GM10248 (cell line): ENCODE measurements at places on chromosomes 6 and 20.

DNA sequence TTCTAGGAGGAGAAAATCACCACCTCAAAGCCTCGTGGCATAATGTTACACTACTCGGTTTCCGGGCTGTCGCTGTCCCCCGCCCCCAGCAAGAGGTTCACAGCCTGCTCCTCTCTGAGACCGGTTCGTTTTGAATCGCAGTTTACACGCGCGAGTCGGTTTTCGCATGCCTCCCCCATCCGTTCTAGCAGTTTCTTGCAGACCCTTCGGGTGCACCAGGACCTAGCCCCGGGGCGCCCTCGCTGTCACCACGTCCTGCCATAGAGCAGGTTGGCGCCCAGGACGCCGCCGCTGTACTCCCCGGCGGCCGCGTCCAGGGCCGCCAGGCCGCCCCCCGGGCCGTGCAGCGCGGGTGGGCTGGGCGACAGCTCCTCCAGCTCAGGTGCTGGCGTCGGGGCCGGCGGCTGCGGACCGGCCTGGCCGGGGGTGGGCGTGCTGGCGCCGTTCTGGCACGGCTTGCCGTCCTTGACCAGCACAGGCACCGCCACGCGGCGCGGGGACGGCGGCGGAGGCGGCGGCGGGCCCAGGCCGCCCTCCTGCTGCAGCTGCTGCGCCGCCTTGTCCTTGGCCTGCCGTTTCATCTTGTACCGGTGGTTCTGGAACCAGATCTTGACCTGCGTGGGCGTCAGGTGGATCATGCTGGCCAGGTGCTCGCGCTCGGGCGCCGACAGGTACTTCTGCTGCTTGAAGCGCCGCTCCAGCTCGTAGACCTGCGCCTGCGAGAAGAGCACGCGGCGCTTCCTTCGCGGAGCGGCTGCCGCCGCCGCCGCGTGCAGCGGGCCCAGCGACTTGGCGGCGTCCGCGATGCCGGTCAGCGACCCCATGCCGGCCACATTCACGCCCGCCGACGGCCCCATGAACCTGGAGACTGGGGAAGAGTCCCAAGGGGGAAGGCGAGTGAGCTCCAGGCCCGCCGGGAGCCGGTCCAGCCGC is 1.4 kb downstream of the NKX2-4 start:
- DNase-seq: peak; percentile 21

DNA sequence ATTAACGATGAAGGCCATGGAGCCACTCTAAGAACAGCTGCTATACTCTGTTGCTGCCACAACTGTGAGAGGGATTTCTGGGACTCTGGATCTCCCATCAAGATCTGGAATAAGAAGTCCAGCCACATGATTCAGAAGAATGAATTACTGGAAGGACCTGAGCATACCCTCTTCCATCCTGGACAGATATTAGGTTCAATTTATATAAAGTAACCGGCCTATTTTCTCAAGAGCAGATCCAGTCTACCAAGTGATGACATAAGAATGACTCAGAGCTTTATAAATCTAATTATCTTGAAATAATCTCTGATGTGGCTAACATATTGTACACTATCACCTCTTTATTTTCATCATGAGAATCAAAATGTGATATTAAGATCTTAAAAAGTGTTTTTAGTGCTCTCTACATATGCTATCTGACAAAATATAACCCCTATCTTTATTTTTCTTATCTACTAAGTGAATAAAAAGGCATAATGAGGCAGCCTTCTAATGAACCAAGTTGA is 45.1 kb downstream of the COL9A1 start:
- DNase-seq: no peak

DNA sequence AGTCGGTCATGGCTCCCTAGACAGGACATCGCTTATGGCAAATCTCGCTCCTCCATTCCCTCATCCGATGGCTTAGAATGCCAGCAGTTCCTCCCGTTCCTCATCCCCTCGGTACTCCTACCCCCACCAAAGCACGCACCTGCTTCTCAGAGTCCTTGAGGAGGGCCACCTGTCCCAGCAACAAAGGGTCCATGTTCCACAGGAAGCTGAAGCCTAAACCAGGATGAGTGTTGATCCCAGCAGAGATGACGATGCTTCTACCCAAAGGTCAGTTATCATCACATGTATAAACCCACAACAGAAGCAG is 111.2 kb downstream of the THBS2 start:
- no peak for DNase-seq

DNA sequence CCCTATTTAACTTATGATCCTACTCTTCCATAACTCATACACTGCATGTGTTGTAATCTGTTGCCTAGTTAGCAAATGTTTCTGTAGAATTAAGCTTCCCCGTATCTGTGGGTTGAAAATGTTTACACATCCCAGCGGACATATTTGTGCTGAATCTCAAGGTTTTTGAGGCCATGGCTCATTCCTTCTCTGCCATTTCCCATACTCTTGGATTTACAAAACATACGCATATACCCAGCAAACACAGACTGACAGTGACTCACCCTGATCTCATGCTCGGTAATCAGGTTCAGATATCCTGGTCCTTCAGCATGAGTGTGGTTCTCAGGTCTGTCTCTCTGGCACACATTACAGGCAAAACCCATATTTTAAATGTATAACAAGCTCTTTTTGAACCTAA is 58.7 kb downstream of the AGPAT4 start:
- no peak for DNase-seq

DNA sequence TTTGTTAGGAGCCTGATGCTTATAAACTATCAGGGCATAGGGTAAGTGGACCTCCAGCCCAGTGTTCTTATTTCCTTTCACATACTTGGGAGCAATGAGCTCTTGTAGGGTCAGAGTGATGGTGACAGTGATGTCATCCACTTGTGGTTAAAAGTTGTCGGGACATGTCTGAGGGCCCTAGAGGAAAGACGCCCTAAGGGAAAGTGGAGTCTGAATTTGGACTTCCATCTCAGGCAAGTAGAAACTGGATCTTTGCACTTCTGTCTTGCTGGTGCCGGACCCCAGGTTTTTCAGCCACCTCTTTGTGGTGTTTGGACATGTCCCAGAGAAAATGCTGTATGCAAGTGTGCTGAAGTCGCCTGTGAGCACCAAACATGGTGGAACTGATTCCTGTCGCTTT is 900.5 kb downstream of the C6orf118 start:
- DNase-seq: no peak

GRCh38 chr6:26159357-26160273 is 72.4 kb downstream of the HFE start:
- peak; percentile 21 for DNase-seq

GRCh38 chr20:13396826-13397225 is 175.8 kb downstream of the ISM1 start:
- DNase-seq: no peak

GRCh38 chr20:16810216-16810615 is 62.1 kb downstream of the OTOR start:
- DNase-seq: no peak

DNA sequence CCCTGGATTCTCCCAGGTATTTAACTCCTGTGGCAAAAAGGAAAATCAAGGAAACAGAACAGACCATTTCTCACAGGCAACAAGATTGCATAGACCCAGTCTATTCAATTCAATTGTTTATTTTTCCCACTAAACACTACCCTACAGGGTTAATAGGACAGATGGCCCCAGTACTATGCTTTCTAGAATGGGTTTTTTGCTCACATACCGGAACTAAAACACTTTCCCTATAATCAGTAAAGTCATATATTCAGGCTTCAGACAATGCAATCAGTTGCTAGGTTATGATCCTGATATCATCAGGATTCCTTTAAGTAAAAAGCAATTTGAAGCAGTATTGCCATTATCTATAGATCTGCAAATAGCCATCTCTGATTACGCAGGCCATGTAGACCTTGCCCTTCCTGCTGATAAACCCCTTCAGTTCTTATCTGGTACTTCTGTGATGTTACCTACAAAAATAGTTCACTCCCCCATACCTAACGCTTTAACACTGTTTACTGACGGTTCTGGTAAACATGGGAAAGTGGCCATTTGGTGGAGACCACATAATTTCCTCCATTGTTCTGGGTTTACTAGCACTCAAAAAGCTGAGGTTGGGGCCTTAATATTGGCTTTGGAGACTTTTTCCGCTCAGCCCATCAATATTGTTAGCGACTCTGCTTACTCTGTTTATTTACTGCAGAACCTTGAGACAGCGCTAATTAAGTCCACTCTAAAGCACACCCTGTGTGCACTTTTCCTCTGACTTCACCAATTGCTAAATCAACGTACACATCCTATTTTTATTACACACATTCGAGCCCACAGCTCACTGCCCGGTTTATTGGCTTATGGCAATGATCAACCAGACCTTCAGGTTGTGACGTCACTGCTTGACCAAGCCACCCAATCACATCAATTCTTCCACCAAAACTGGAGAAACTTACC is 666.0 kb downstream of the PHF3 start:
- DNase-seq: no peak

- DNase-seq: no peak
Observed at GRCh38 chr20:38303908-38304379, at the start of gene BPI. TSS of gene BPI (plus strand) at chr20:38304156. CDS start at chr20:38304224, 68 bp downstream.

DNA sequence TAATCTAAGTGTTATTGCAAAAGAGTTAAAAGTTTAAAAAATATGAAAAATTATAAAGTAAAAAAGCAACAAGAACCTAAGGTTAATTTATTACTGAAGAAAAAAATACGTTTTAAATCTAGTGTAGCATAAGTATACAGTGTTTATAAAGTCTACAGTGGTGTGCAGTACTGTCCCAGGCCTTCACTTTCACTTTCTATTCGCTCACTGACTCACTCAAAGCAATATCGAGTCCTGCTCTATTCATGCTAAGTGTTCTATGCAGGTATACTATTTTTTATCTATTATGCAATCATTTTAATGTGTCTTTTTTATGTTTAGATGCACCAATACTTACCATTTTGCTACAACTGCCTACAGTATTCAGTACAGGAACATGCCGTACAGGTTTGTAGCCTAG is 113.0 kb downstream of the MANEA start:
- no peak for DNase-seq

DNA sequence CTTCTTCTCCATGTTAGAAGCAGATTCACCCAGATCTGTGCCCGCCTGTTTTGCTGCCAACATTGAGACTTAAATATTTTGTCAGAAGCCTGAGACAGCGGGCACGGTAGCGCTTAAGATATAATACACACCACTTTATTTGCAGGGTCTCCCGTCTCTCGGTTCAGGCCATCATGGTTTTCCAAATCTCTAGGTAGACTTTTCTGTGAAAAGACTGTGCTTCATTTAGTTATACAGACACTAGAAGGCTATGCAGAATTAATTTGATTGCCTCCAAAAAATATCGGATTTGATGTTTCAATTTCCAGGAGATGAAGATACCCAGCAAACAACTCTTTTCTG is 598 bp downstream of the TBP start:
- DNase-seq: no peak
